ENCODE measurements at places on chromosomes 3 and 15.

DNA sequence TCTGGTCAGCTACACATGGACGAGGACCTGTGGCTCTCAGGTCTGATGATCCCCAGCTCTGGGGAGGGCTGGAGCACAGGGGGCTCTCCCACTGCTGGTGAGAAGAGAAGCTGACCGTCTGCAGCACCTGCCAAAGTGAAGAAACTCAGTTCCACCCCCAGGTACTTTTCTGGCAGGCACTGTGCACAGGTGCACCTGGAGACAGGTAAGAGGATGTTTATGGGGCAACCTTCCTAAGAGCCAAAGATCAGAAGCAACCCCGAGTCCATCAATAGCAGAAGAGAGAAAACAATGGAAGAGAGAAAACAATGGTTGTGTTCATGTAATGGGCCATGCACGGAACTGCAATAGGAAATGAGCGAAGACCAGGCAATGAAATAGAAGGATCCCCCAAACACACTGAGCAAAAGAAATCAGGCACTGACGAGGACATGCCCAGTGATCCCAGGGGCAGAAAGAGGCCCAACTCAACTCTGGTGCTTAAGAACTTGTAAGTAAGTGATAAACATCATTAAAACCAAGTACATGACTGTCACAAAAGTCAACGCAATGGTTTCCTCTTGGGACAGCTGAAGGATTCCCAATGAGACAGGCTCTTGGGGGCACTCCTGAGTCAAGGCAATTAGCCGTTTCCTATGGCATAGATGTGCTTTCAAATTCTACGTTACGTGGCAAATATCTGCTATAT is 95.0 kb upstream of the ALDH1A3 start:
- no peak for DNase-seq

- DNase-seq = peak; percentile 56
Measured at GRCh38 chr3:156291272-156292123, 171.1 kb downstream of the KCNAB1 start.

DNA sequence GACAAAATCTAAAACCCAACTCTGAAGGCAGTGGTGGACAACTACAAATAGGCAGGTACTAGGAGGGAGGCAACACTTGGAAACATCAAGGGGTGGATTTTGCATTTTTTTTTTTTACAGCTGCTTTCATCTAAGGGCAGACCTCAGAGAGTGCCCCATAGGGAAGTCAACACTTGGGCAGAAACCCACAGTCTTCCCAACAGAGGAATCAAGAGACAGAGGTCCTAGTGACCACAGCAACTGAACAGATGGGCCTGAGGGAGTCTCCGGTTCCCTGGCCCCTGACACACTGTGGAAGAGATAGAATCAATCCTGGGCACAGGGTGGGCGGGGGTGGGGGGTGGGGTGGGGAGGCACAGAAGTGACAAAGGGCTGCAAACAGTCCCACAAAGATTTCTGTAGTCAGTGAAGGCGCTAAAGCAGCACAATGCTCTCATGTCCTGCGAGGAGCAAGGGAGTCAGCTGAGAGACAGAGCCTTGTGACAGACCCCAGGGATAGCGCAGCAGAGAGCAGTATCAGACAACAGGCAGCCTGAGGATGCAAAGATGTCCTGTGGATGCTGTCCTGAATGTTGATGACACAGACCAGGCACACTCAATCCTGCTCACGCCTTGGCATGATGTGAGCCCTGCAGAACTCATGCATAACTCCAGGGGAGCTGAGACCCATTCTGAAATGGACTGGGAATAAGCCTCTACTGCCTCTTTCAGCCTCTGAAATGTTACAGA is 6.9 kb upstream of the RFTN1 start:
- no peak for DNase-seq

DNA sequence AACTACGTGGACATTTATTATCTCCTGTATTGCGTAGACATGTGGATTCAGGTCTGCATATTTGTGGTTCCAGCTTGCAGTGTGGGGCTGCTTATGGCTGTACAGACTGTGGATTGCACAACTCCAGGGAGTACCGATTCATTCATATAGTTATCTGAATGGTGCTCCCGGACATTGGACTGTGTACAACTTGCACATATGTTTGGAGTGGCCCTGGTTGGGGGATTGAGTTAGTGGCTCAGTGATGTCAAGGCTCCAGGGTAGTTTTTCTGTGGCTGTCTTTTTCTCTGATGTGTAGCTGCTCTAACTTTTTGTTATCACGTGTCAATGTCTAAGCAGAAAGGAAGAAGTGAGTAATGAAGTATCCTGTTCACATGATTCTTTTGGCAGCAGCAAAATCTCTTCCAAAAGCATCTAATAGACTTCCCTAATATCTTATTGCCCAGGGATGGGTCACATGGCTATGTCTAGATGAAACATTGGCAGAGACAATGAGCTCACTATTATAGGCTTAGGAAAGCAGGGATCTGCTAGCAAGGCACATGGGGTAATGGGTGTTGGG is 15.8 kb downstream of the ST3GAL6 start:
- no peak for DNase-seq

DNA sequence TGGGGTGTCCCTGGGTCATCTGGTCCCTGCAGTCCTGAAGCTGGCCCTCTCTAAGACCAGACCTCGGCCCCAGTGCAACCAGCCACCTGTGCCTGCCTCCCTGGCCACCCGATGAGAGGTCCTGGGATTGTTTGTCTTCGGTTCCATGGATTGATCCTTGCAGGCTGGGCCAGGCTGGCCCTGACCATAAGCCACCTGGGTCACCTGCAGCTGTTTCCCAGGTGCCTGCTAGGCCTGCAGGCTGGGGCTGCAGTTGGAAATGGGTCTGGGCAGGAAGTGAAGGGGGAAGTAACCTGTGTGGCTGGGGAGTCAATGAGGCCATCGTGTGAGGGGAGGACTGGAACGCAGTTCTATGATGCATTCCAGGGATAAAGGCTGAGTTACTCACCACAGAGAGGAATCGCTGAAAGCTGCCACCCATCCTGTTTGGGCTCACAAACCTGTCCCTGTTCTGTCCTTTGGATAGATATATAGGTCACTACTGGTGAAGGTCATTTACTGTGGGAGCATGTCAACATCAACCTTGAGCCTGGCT is 30.9 kb upstream of the VPS8 start:
- no peak for DNase-seq

DNA sequence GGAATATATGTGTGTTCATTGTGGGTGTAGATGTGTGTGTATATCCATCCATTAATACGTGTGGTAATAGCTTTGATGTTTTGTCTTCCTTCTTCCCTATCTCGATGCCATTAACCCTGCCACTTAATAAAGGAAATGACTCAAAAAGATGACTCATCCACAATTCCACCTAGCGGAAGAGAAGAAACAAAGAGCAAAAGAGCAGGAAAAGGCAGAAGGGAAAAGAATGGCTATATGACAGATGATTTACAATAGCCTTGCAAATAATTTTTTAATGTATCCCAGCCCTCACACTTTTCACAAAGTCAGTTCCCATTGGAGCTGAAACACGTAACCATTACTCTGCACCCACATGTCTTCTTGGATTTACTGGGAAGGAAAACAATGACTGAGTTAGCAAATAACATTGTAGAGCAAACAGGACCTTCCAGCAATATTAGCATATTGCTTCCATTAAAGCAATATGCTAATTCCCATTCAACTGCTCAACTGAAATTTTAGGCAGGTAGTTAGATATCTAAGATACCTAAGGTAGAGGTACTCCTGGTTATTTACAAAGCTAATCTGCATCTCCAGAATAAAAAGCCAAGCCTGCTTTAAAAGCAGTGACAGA is 197.2 kb downstream of the KCNAB1 start:
- no peak for DNase-seq

GRCh38 chr3:72310419-72311380 is 525.8 kb upstream of the PROK2 start:
- no peak for DNase-seq

DNA sequence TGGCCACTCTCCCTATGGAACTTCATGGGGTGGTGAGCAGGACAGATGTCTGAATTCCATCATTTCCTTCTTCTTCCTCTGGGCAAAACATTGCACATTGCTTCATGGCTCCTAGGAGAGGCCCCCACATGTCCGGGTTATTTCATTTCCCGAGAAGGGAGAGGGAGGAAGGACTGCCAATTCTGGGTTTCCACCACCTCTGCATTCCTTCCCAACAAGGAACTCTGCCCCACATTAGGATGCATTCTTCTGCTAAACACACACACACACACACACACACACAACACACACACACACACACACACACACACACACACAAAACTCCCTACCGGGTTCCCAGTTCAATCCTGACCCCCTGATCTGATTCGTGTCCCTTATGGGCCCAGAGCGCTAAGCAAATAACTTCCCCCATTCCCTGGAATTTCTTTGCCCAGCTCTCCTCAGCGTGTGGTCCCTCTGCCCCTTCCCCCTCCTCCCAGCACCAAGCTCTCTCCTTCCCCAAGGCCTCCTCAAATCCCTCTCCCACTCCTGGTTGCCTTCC is 1.9 kb downstream of the RHO start:
- no peak for DNase-seq

DNA sequence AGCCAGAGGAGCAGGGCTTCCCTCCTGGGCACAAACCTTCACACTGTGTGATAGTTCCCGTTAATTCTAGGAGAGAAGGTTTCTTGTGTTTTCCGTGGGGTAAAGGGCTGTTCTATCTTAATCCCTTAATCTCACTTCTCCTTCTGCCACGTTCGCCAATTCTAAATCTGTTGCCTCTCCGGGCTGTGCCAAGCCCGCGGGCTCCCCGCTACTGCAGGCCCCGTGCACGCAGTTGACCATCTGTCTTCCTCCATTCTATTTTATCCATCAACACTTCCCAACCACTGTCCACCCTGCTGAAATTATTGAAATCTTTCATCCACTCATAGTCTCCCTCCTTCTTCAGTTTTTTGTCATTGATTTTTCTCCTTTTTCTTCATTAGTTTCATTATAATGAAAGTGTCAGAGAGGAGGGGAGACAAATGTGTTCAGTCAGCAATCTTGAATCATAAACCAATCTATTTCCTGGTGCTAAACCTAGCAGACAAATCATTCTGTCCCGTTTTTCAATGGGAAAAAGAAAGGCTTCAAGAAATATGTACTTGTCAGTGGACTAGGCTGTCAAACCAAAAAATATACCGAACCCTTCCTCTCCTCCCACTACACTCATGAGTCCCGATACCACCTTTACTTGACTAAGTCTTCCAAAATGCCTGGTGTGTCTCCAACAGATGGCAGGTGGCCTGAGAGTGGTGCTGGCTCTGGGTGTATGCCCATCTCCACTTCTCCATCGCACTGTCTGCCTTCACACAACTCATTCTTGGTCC is 39.6 kb downstream of the SLCO2A1 start:
- DNase-seq = no peak

DNA sequence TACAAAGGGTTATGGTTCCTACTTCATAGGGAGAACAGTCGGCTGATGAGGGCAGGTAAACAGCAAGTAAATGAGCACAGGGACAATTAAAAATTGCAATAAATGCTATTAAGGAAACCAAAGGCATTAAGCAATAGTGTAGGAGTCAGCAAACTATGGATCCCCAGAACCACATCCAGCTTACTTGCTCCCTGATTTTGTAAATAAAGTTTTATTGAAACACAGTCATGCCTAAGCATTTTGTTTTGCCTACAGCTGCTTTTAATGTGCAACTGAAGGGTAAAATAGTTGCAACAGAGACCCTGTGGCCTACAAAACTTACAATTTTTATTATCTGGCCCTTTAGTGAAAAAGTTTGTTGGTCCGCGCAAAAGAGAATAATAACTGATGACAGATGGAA is 351.2 kb upstream of the NR2F2 start:
- no peak for DNase-seq

DNA sequence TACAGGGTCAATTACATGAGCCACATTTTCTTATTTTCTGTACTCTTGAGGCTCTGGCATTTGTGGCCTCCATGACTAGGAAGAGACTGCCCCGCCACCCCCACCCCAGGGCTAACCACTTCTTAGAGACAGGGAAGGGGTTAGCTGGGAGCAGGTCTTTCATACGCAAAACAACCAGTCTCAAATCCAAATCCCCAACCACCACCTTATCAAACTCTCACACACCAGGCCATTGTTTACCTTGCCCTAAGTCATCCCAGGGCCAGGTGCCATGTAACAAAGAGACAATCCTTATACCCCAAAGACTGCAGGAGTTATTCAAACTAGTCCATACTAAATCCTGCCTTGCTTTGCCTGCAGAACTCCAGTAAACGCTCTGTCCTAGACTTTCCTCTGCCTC is 77.8 kb downstream of the B3GNT5 start:
- no peak for DNase-seq

GRCh38 chr15:33396475-33396874 is 85.7 kb downstream of the RYR3 start:
- DNase-seq = no peak

DNA sequence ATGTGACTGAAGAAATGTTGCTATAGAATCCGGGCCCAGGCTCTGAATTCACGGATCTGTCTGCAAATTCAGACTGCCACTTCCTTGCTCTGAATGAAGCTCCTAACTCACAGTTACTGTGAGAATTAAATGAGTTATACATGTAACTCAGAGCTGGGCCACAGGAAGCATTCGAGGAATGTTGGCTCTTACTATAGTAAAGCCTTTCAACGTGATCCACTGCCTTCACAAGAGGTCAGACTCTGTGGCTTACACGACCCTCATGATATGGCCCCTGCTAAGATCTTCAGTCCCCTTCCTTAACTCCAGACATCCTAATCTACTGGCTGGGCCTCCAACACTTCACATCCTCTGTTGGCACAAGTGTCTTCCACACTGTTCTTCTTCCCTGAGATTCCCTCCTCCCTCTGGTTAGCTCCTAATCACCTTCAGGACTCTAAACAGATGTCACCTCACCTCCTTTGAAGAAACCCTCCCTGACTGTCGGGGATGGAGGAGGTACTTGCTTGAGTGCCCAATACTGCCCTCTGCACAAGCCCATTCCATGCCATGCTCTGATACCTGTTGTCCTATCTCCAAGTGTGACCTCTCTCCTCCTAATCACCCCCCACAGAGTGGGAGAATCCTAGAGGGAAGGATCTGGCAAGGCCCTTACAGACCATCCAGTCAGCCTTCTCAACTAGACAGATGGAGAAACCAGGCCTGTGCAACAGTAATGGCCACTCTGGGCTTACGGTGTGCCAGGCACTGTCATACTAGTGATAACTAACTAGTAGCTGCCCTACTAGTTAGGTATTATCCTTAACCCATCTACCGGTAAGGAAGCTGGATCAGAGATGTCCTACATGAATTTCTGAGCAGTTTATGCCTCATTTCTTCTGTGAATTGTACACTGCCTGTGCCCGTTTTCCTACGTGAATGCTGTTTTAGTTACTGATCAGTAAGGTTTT is 1.3 kb downstream of the ACTR8 start:
- no peak for DNase-seq

GRCh38 chr3:140500473-140500872 is 177.4 kb upstream of the TRIM42 start:
- peak; percentile 30 for DNase-seq

DNA sequence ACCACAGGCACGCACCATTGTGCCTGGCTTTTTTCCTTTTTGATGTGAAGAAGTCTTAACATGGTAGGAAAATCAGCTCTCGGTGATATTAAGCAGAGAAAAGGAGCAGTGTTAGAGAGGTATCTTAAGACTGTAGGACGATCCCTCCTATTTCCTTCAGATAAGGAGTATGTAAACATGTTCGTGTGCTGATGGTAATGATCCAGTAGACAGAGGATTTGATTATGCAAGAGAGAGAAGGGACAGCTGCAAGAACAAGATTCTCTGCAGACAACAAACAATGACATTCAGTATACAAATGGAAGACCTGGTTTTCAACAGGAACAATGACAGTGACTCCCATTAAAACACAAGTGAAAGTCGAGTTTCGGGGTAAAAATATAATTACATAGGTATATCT is 95.1 kb upstream of the MELTF start:
- no peak for DNase-seq
